Glutamatergic neuron (in vitro differentiated cells): ENCODE measurements at places on chromosomes 7 and 10. TPM values are rescaled to one million over a fixed set of nuclear protein-coding genes. Genes with fewer than 3 reads are reported as not detected.

Gene HTR5A
- total RNA-seq, result 0.20 TPM

Gene OR2A12
- total RNA-seq, result not detected

Gene KLF14
- not detected for total RNA-seq

Gene FLNC
- 241 TPM for total RNA-seq

Gene ADRB1
- not detected for total RNA-seq

Gene RBP4
- not detected for total RNA-seq

Gene SMO
- total RNA-seq, result 5.9 TPM

Gene OR2A5
- not detected for total RNA-seq

Gene FAM149B1
- 31.3 TPM for total RNA-seq

Gene NUTM2B
- total RNA-seq, result 0.42 TPM

Gene LIPF
- total RNA-seq, result not detected

Gene HOXA10
- total RNA-seq, result not detected

Gene VSTM4
- 2.0 TPM for total RNA-seq

Gene HOXA1
- not detected for total RNA-seq

Gene LAMB1
- 326 TPM for total RNA-seq

Gene OPN1SW
- total RNA-seq, result not detected

Gene FAM25A
- not detected for total RNA-seq

Gene SKIDA1
- total RNA-seq, result 1.3 TPM

Gene MARVELD1
- total RNA-seq, result 12.2 TPM

Gene AOAH
- not detected for total RNA-seq

Gene LRMDA
- total RNA-seq, result 2.1 TPM

Gene TRPV6
- total RNA-seq, result 0.27 TPM

Gene BLVRA
- 63.4 TPM for total RNA-seq

Gene STAMBPL1
- total RNA-seq, result 4.4 TPM

Gene NPY
- total RNA-seq, result not detected

Gene ADCYAP1R1
- total RNA-seq, result 0.71 TPM

Gene POLR2J3
- 32.5 TPM for total RNA-seq

Gene PTN
- total RNA-seq, result 40.0 TPM

Gene CXCL12
- total RNA-seq, result 2.2 TPM
